GM13977 (cell line): ENCODE measurements at places on chromosomes 13 and 19.

DNA sequence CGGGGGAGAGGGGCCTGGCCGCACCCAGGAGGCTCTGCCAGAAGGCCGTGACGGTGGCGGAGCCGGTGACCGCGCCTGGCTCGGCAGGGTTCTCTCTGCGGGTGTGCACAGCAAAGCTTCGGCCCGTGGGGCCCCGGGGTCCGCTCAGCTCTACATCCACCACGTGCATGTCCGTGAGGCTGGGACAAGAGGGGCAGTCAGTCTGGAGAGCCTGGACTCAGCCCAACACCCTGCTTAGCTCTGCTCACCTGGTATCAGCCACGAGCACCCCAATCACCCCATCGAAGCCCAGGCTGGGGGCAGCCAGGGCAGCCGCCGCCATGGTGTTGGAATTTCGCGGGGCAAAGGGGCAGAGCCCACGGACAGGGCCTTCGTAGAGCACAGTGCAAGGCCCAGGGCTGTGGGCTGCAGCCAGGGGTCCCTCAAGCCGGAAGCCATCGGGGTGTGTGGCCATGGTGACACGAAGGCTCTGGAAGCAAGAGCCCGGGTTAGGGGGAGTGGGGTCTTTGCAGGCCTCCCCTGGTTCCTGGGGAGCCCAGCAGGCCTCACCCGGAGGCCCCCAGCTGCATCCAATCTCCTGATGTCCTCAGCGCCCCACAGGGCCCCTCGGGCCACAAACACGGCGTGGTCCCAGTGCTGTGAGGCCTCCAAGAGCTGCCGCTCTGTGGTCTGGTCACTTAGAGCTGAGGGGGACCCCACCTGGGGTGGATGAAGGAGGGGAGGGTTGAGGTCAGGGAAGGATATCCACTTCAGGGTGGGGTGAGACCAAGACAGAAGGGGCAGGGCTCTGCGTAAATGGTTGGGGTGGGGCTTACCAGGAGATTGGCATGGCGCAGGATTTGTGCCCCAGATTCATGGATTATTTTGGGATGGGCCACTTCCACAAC lies 1.4 kb downstream of the ASPDH start:
- no peak for DNase-seq

DNA sequence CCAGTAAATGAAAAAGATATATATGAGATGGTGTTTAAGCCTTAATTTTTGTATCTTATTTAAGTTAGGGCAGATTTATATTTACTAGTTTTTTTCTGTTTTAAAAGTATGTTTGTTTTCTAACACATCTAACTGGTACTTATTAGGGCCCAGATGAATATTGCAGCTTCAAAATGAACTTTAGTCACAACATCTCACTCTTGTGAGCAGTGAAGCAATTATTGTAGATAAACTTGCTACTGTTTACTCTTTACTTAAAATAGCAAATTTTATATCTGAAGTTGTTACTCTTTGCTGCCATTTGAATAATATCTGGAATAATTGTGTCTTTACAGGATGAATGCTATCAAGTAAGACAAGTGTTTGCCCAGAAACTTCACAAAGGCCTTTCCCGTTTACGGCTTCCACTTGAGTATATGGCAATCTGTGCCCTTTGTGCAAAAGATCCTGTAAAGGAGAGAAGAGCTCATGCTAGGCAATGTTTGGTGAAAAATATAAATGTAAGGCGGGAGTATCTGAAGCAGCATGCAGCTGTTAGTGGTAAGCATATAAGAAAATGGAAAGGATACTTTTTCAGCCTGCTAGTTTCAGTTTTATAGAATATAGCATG lies 166.8 kb downstream of the PDS5B start:
- DNase-seq: no peak

DNA sequence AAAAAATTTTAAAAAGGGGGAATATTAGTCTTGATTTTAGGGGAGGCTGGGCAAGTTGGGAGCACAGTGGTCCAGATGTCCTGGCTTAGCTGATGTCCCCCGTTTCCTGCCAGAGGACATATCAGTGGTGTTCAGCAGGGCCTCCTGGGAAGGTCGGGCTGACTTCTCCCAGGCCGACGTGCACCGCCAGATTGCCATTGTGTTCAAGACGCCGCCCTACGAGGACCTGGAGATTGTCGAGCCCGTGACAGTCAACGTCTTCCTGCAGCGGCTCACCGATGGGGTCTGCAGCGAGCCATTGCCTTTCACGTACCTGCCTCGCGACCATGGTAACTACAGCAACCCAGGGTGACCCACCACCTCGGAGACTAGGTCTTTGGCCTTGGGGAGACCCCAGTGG lies 6.4 kb upstream of the CLASRP start:
- no peak for DNase-seq

GRCh38 chr13:100138859-100139491 lies 50.1 kb downstream of the PCCA start:
- no peak for DNase-seq

DNA sequence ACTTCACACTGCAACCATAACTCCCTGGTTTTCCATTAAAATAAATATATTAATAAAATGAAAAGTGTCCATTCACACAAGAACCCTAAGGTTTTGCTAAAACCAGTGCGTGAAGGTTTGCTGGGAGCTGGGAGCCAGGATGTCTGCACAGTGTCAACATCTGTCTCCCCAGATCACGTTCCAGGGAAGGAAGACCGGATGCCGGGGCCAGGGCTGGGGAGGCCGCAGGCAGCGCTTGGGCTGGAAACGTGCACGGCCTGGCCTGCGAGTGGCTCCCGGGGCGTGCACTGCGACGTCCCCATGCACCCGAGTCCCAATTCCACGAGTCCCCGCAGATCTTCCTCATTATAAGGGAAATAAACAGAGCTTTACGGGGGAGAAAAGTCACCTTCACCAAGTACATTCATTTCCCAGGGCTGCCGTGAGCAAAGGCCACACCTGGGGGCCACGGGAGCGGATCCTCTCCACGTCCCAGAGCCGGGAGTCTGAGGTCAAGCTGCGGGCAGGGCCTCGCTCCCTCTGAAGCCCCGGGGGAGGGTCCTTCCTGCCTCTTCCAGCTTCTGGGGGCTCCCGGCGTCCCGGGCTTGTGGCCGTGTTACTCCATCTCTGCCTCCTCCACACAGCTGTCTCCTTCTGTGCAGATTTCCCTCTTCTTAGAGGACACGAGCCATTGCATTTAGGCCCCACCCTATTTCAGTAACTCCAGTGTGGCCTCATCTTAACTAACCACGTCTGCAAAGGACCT lies 12.8 kb downstream of the SHC2 start:
- DNase-seq: no peak

- DNase-seq: no peak
These were observed 14.4 kb downstream of the ATP4B start for GRCh38 chr13:113643593-113643992.

- no peak for DNase-seq
These were observed 26.2 kb downstream of the ELF1 start for GRCh38 chr13:40992678-40993518.

GRCh38 chr19:58150328-58150921 lies at the start of gene ZNF329:
Gene ZNF329 (minus strand): TSS chr19:58150789. CDS start chr19:58129503, 21,286 bp downstream.
- DNase-seq: peak; percentile 93

- no peak for DNase-seq
These were observed 1.3 kb upstream of the SIGLEC9 start for GRCh38 chr19:51123381-51123800.

DNA sequence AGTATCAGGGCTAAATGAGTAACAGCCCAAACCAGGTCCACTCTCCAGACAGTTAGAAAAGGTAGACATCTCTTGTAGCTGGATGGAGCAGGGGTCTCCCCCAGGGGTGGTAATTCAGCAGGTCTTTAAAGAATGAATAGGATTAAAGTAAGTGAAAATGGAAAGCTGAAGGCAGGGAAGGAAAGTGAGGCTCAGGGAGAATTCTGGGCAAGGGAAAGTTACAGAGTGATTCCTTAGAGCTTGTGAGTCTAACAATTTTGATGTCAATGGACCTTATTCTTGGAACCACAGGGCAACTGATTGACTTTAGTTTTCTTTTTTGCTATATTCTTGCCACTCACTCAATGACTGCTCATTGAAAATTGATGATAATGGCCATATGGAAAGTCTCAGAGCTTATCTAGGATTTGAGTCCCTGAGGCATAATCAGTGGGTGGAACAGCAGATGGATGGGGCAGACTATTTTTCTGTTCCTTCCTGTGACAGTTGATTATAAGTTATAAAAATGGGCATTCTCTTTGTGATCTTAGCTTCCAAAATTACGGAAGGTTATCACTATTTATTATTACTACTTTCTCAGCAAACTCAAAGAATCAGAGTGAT lies 76.9 kb downstream of the LRCH1 start:
- DNase-seq: no peak

- DNase-seq: no peak
These were observed 10.6 kb upstream of the PDCD2L start for GRCh38 chr19:34393629-34394028.

GRCh38 chr13:96988441-96988840 lies 5.8 kb downstream of the OXGR1 start:
- DNase-seq: no peak

DNA sequence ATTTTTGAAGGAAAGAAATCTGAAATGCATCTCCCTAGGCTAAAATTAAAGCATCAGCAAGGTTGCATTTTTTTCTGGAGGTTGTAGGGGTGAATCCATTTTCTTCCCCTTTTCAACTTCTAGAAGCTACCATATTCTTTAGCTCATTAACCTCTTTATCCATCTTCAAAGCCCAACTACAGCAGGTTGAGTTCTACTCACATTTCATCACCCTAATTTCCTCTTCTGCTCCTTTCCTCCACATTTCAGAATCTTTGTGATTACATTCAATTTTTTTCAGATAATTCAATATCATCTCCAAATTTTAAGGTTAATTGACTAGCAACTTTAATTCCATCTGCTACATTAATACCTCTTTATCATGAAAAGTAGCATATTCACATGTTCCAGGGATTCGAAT lies 2655.7 kb upstream of the PCDH20 start:
- no peak for DNase-seq

GRCh38 chr13:42732073-42732472 lies 49.3 kb upstream of the FAM216B start:
- no peak for DNase-seq

- no peak for DNase-seq
These were observed 8.6 kb upstream of the MYCBP2 start for GRCh38 chr13:77335543-77335942.

DNA sequence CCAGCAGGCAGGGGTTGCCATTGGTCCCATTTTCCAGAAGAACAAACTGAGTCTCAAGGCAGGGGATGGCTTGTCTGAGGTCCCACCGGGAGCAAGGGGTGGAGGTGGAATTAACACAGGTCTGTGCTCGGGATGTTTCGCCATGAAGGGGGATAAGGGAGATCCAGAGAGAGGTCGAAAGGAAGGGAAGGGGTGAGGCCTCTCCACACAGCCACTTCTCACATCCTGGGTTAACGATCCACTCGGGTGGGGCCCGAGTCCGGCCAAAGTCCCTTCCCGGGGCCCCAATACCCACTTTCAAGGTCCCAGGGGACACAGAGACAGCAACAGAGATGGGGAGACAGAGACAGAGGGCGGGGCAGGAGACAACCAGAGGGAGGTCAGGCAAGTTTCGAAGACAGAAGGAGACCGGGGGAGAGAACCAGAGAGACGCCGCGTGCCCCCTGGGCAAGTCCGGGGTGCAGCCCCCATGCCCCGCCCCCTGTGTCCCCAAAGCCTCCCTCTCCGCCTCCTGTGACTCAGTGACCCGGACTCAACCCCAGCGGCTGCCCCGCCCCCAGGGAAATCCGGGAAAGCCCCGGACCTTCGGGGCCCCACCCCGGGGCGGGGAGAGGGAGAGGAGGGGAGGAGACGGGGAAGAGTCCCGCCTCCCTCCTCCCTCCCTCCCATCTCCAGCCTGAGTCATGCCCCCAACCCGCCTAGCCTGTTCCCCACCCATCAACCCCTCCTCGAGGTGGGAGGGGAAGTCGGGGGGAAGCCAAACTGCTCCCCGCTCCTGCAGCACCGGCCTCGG lies 1.4 kb upstream of the BCL3 start:
- peak; percentile 89 for DNase-seq

GRCh38 chr13:76035711-76036110 lies 399.6 kb downstream of the LMO7 start:
- DNase-seq: no peak

- no peak for DNase-seq
These were observed 55.9 kb downstream of the SACS start for GRCh38 chr13:23377579-23377978.

- DNase-seq: peak; percentile 100
These were observed at the start of gene PAK4 for GRCh38 chr19:39125554-39126311. Gene PAK4 (plus strand): TSS chr19:39125786. CDS start chr19:39169554, 43,768 bp downstream.

- DNase-seq: no peak
These were observed 983 bp downstream of the LINGO3 start for GRCh38 chr19:2306971-2307370.

- DNase-seq: peak; percentile 65
These were observed 477 bp downstream of the PIP5K1C start for GRCh38 chr19:3699741-3700241.

- peak; percentile 96 for DNase-seq
These were observed 10.6 kb upstream of the RETN start for GRCh38 chr19:7658219-7658686.

DNA sequence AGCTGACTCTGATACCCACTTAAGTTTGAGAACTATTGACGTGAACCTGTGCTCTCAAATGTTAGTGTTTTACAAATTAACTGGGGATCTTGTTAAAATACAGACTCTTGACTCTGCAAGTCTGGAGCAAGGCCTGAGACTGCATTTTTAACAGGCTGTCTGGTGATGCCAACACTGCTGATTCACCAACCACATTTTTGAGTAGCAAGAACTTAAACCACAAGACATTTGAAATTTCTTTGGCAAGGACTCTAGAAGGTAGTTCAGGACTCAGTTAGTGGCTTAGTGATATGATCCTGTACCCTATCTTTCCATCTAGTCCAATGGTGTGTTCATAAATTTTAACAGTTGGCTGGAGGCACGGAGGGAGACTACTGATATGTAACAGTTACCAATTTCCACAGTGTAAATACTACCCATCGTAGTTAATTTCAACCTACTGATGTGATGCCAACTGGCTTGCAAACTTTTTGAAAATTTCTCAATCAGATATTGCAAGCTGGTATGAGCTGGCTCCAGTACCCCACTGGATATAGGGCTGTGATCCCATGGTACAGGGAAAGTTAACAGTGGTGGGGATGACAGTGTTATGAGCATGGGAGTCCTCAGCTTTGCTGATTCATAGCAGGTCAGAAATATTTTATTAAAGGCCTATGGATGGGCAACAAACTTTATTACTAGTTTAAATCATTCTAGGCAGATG lies 255.1 kb downstream of the TBC1D4 start:
- no peak for DNase-seq

DNA sequence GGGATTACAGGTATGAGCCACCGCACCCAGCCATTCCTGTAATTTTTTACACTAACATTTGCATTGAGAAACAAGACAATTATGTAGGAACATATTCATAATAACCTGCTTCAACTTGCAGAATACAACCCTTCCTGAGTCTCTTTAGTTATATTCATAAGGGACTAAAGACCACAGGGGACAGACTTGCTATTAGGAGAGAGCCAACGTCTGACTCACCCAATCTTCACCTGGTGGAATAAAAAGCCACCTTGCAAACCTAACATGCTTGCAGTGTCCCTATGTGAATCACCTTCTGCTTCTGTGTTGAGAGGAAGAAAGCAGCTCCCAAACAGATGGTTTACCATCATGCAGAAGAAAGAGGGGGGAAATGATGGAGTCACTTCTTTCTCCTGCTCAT lies 456.1 kb downstream of the PCDH9 start:
- no peak for DNase-seq

- no peak for DNase-seq
These were observed 12.8 kb upstream of the PEAK3 start for GRCh38 chr19:2294687-2295335.
